Left ventricle myocardium superior (tissue), 1 donor: ENCODE measurements at places on chromosomes 2 and 18. TPM values are rescaled to one million over a fixed set of nuclear protein-coding genes. Genes with fewer than 3 reads are reported as not detected.

WNT6 gene
- total RNA-seq = 2.4 TPM

ANKRD30B gene
- total RNA-seq = not detected

DNA sequence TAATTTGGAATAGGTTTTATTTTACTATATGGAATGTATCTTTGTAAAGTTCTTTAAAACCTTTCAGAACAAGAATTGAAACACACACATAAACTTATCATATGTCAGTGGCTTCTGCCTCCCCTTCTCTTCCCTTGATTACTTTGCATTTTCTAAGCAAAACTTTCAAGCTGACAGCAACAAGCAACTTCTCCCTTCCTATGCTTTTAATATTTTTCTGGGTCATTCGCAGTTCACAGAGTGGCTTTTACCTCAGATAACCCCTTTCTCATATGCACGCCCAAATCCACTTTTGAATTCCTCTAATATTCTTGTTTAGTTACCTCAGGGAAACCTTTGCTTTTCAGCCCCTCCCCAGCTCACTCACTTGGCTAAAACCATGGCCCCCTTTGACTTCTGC lies 36.7 kb upstream of the CDC42EP3 start:
- no peak for DNase-seq

DNA sequence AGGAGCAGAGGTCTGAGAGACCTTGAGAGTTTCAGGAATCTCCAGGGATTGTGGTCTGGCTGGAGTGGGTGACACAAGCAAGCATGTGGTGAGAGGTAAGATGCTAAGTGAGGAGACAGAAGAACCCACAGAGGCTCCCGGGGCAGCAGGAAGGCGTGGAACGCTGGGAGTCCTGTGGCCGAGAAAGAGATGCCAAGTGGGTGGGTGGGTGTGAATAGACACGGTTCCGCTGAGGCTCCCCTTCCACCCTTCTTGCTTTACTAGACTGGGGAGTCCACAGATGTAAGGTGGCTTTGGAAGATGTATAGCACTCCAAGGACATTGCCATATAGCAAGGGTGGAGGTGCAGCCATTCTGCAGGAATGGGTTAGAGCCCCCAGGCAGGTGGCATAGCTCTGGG lies 4.2 kb downstream of the TEX51 start:
- no peak for DNase-seq

DNA sequence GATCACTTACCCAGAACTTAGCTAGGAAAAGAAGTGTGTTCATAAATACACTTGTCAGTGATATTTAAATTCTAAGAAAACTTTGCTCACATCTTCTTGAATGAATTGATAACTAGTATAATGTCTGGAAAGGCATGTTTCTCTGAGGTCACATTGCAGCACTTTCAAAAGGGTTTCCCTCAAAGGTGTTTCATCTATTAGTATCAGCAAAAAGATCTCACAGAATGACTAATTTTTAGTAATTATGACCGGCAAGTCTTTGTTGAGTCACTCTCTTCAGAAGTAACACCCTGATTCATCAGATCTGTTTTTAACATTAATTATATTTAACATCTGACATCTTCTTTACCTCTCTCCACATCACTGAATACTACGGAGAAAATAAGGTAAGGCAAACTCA lies 222.3 kb downstream of the IKZF2 start:
- no peak for DNase-seq

GRCh38 chr2:226868331-226869162 lies 32.7 kb downstream of the RHBDD1 start:
- no peak for DNase-seq
